ENCODE measurements at places on chromosomes 1 and 21.

- DNase-seq = no peak
Observed at GRCh38 chr1:4062041-4062440, 162.0 kb upstream of the C1orf174 start.

- no peak for DNase-seq
Observed at GRCh38 chr1:215250913-215251312, 168.4 kb downstream of the KCNK2 start.

- no peak for DNase-seq
Observed at GRCh38 chr1:244945109-244945671, 80.8 kb upstream of the HNRNPU start.

GRCh38 chr1:12415038-12415466 lies 185.2 kb downstream of the VPS13D start:
- DNase-seq = no peak

DNA sequence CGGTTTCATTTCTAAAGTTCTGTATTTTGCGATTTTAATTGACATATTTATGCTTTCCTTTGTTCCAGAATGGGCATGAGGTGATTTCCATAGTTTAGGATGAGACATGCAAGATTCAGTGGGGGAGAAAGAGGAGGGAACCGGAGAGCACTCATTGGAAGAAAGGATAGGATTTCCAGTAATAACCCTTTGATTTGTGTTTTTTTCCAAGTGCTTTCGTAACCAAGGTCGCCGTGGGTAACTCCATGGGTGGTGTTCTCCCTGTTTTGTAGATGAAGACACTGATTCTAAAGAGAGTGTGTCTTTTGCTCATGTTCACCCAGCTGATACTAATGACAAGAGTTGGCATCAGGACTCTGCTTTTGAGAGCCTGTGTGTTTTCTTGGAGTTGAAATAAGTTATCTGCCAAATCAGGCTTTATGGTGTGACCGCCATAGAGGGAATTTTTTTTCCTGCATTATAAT lies 170.1 kb downstream of the DHRS3 start:
- no peak for DNase-seq

Measured in SHP77 (cell line).